ENCODE measurements at places on chromosomes 1 and 21.

DNA sequence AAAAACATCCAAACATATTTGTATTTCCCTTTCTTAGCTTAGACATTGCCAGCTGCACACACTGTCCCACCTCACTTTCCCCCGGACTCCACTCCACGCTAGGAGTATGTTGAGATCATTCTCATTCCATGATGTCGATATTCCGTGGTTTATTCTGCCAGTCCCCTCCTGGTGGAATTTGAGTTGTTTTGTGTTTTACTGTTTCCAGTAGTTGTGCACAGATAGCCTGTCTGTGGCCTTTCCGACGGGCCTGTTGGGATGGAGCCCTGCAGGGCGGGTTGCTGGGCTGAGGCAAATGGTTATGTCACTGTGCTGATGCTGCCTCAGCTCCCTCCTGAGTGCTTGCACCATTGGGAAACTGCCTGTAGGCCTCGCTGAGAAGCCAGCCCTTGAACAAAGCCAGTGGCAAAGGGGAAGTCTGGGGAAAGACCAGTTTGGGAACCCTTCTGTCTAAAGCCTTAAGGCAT is 12.8 kb downstream of the TRAPPC10 start:
- no peak for DNase-seq

- DNase-seq = no peak
Observed at GRCh38 chr21:29072873-29073221, 601 bp downstream of the CCT8 start.

DNA sequence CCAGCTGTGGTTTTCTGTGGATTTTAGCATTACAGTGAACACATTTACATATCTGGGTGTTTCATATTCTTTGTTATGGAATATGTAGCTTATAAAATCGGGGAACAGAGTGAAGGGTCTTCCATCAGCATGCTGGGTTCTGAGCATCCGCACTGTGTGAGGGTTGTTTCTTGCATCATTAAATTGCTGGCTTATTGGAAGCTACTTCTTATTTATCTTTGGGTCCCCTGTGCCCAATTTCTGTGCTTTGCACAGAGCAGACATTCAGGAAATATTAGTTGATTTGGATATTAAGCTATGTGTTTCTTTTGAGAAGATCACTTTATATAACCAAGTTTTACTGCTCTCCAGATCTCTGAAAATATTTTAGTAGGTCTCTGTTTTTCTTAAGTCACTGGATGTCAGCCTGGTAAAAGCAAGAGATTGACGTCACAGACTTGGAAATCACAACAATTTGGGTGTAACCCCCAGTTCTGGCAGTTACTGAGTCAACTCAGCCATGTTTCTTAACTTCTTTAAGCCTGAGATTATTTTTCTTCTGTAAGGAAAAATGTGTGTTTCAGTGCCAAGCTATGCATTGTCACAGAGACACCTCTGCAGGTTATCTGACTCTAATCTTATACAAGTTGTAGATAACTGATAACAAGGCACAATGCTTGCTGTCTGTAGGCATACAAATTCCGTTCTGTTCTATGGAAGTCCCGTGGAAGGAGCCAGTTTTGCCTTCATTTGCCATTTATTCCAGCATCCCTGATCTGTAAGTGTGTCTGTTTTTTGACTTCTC is 258.3 kb upstream of the KAZN start:
- no peak for DNase-seq

DNA sequence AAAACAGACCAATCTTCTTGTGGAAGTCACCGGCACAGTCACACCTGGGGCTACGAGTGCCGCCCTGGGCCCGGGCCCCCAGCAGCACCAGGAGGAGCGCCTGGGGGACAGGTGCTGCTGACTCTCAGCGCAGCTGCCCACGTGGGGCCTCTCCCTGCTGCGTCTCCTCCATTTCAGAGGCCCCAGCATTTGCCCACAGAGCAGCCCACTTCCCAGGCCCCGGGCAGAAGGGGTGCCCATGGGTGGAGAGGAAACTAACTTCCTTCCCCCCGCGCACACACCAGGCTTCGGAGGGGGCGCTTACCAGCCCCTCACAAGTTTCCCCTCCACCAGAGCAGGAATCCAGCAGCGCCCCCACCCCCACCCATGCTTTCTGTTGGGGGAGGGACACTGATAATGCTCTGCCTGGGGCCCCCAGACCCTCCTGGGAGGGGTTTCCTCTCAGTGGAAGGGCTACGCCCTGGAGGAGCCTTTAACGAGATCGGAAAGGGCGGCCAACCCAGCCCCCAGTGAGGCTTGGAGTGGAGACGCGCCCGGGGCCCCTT is 440 bp downstream of the TNFRSF25 start:
- DNase-seq = no peak

GRCh38 chr1:50976890-50977574 is 7.0 kb downstream of the CDKN2C start:
- peak; percentile 75 for DNase-seq

DNA sequence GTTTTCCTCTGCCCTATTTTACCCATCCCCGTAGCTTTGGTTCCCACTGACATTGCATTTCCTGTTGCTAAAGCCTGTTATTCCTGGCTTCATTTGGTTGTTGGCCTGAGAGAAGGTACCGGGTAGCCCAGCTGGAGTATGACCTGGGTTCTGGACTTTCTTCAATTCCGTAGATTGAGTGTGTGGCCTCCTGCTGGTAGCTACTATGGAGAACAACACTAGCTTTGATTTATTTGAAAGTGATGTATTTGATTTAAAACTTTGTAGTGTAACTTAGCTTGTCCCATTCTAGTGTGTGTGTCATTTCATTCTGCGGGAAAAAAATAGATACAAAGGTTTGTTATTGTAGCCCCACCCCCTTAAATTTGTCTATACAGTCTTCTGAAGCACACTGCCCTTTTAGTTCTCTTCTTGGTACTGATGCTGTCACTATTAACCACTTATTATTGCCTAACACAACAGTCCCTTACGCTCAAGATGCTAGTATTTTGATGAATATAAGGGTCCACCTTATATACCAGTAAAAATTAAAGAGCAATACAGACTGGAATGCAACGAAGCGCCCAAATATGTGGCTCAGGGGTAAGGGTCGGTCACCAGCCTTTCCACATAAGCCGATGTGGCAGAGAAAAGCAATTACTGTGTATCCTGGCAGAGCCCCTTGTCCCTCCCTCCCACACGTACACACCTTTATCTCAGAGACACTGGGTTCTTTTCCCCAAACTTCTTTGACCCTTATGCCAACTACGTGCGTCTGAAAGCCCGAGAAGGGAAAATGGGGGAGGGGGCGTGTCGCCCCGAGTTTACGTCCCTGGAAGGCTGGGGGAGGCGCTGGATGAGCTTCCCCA is 643 bp upstream of the MOV10 start:
- DNase-seq = no peak

DNA sequence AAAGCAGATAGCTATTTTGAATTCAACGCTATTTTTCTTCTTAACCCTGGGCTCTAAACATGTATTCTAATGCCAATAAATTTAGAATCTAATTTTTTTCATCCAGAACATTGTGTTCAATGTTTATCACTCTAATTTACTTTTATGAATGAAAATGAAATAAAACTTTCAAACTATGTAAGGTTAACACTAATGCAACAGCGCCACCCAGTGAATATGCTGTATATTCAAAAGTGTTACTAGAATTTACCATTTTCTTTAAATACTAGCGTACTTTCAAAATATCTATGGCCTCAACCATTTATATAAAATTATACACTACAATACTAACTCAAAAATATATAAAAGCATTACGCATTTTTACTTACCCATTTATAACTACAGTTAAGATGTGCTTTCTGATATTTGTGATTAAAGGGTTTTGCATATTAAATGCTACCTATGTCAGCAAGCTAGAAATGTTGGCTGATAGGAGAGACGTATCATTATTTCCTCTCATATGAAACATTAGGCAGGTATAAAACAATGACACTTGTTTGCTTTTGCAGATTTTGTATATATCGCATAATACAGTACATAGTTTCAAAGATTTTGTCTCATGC is 5.9 kb upstream of the NUF2 start:
- peak; percentile 21 for DNase-seq

- DNase-seq = no peak
Observed at GRCh38 chr1:41515131-41515678, 30.7 kb upstream of the EDN2 start.

DNA sequence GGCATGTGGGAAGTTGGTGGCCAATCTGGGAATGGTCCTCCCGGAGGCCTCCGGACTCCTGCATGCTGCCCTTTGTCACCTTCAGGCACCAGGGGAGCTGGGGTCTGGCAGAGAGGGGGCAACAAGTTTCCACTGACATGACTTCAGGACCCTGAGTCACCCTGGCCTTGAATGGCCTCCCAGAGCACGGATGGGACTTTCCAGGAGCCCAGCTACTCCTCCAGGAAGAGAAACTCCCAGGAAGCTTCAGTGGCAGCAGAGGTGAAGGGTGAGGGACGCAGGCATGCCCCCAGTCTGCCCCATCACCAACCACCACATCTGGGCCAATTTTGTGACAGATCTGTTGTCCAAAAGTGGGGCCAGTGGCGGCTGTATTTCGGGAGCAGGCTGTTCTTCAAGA is 55.9 kb upstream of the WASF2 start:
- DNase-seq = no peak

DNA sequence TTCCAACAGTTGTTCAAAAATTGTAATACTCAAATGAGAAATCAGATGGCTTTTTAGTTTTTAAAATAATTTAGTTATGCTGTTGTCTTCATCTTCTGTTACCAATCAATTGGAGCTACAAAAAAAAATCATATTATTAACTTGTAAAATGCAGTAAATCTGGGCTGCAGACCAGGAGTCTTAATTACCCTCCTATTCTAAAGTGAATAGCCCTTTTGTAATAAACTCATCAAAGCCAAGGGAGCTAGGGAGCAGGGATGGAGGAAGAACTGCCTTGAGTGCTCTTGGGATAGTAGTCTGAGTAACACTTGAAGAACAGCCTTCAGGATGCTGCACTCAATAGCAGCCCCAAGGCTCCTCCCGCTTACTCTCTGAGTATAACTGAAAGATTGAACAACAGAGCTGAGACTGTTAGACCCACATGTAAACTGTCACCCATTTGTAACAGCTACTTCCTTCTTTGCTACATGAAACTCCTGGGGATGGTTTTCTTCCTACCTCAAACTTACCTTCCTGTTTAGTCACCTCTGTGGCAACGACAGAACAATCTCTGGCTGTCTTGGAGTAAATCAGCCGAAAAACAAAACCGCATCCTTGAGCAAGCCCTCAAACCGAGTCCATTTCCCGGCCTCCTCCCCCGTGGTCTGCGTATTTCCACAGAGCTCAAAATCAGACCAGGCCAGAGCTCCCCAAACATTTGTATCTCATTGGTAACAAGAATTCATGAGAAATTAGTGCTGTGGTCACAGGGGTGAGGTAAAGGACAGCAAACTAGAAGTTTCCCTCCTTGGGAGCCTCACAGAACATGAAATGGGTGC is 55.9 kb downstream of the CD58 start:
- DNase-seq = no peak

DNA sequence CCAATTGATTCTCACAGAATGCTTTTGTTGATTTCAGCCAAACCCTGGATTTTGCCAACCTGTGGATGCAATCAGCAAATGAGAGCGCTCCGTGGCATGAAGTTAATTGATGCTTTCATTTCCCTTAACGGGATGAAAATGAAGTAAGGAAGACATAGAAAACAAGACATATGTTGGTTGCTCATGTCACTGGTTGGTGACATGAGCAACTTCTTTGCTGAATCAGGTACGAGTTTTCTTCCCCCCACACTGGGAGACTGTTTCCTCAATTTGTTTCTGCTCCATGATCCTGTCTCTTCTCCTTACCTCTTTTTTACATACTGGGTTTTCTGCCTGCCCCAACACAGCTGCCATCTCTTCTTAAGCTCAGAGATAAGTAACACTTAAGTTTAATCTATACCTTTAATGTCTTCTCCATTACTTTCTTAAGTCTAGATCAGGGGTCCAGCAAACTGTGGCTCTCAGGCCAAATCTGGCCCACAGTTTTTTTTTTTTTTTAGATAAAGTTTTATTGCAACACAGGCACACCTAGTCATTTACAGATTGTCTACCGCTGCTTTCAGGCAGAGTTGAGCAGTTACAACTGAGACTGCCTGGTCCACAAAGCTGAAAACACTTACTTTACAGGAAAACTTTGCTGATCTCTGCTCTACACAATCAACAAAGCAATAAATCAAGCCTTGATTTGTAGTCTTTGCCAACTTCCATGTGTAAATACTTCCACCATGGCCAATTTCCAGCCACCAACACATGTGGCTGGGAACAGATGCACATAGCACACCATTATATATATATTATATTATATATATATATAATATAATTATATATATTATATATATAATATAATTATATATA is 13.3 kb downstream of the GPR157 start:
- peak; percentile 8 for DNase-seq

DNA sequence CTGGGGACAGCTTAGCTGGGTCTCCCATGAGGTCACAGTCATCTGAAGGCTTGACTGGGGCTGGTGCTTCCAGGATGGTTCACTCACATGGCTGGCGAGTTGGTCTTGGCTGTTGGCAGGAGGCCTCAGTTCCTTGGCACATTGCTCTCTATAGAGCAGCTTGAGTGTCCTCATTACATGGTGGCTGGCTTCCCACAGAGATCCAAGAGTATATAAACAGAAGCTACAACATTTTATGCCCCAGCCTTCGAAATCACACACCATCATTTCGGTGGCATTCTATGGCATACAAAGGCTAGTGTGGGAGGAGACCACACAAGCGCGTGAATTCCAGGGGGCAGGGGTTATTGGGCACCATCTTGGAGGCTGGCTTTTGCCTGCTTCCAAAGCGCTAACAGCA is 63.0 kb downstream of the ALPL start:
- peak; percentile 16 for DNase-seq

- DNase-seq = peak; percentile 79
Observed at GRCh38 chr1:201559679-201560162, 20.8 kb downstream of the NAV1 start.
